NCI-H345 (cell line): ENCODE measurements at places on chromosomes 6 and 20.

GRCh38 chr6:10478187-10479040 lies 42.7 kb upstream of the GCNT2 start:
- DNase-seq = no peak

- peak; percentile 22 for DNase-seq
These were observed 1.7 kb downstream of the NUDT3 start for GRCh38 chr6:34390531-34391472.

DNA sequence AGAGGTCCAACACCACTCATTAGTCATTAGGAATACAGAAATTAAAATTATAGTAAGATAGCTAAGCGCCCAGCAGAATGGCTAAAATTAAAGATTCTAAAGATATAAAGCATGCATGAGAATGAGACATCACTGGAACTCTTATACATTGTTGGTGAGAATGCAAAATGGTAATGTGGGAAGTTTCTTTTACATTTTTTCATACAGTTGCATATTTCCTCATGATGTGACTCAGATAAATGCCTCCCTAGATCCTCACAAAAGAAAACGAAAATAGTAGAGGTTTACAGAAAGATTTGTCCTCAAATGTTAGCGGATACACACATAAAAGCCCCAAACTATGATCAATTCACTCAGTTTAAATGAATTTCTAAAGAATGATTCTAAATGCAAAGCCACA lies 633.7 kb upstream of the GJE1 start:
- DNase-seq = no peak

GRCh38 chr6:100176311-100176950 lies 182.4 kb upstream of the MCHR2 start:
- no peak for DNase-seq

DNA sequence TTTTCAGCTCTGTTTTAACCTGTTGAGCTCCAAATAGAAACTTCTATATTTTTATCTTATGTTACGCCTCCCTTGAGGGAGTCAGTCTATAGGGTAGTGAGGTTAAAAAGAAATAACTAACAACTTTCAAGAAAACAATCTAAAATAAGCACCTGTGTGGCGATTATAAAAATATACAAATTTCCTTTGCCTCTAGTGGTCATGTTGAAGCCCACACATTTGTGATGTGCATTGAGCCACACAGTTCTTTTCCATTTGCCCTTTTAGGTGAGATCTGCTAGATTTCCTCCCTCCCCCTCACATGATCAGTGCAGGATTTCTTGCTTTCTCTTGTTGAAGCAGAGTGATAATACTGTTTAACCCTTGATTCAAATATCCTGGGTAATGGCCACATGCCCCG lies 84.2 kb downstream of the MYB start:
- no peak for DNase-seq

- DNase-seq = no peak
These were observed 33.2 kb upstream of the SULF2 start for GRCh38 chr20:47818466-47818865.

DNA sequence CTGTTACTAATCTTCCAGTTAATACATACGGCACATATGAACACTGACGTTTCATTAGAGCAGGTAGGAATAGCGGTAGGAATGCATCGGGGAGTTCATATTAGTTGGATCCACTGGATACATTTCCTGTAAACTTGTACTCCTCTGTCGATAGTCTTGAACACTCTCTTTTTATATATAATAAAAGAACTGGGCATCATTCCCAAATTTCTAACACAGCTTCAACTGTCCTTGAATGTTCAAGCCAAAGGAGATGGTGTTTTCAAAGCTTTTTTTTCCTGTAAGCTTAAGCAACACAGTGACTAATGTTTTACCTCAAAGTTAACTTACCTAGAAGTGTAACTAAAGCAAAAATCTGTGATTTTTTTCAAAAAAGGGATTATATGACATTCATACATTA lies 195.3 kb downstream of the UTRN start:
- no peak for DNase-seq

DNA sequence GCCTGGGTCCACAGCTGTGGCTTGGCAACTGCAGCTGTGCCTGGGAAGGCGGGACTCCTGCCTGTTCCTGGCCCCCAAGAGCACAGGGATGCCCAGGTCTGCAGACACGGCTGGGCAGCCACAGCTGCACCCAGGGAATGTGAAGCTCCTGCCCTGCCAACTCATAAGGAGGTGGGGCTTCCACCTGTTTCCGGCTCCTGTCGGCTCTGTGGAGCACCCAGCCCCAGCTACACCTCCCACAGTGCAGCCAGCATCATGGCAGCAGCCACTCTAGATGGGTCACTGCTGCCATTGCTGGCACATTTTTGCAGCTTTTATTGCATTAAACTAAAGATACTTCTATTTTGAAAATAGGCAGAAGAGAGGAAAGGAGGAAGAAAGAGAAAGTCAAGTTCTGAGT lies 207.9 kb downstream of the SAMD5 start:
- no peak for DNase-seq

- no peak for DNase-seq
These were observed 15.8 kb upstream of the STX16 start for GRCh38 chr20:58635279-58635665.

DNA sequence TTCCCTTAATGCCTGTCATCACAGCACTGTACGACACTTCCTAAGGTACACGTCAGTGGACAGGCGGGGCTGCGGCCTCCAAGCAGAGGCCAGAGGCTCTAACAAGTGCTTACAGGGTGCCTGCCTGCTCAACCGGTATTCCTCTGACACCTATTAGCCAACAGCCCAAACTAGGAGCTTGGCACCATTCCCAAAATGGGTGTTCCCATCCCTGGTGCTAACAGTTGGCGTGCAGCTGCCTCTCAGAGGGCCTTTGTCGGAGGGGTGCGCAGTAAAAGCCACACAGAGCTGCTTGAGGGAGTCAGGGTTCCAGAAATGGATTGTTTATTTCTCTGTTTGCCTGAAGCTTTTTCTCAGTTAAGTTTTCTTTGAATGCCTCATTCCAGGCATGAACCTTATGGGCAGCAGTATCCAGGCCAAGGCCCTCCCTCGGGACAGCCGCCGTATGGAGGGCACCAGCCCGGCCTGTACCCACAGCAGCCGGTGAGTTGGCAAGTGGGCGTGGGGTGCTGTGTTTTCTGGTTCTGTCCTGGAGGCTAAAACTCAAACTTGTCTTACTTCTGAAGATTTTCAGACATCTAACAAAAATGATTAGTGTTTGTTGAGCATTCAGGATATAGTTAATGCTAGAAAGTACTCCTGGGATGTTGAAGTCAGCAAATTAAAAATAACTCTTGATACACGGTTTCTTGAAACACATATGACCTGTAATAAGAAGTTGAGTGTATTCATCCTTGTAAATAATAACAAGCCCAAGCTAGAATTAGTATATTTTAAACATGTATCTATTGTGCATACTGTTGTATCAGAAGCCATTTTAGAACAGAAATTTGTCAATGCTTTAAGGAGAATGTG lies 124.7 kb downstream of the TMEM242 start:
- peak; percentile 100 for DNase-seq

DNA sequence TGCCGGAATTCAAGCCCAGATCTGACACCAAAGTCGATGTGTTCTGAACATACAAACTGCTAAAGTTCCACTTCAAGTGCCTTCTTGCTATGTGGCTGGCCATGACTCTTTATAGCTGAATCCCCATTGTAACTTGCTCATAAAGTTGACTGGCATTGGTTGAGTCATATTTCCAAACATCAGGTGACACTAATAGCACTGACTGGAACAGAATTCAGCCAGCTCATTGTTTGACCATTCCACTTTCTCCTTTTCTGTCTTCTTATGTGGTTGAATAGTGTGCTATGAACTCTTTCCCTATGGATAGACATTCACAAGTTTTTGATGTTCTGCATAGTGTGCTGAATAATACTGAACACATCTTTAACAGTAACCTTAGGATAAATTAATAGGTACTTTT lies 266.2 kb upstream of the ZFP64 start:
- no peak for DNase-seq

DNA sequence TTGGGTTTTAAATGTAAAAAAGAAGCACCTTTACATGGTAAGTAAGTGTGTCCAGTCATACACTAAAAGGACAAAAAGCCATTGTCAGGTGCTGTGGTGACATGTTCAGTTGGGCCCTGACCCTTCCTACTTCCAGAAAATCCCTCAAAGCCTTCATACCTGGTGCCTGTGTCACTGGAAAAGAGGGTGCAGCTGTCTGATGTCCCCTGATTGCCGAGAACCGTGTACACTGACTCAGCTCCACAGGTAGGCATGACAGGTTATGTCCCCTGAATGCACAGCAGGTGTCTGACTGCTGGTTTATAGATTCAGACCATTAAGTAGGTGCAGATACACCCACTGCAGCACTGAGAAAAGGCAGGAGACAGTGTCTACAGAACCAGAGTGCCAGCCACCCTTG lies 99.1 kb downstream of the FOXC1 start:
- no peak for DNase-seq

DNA sequence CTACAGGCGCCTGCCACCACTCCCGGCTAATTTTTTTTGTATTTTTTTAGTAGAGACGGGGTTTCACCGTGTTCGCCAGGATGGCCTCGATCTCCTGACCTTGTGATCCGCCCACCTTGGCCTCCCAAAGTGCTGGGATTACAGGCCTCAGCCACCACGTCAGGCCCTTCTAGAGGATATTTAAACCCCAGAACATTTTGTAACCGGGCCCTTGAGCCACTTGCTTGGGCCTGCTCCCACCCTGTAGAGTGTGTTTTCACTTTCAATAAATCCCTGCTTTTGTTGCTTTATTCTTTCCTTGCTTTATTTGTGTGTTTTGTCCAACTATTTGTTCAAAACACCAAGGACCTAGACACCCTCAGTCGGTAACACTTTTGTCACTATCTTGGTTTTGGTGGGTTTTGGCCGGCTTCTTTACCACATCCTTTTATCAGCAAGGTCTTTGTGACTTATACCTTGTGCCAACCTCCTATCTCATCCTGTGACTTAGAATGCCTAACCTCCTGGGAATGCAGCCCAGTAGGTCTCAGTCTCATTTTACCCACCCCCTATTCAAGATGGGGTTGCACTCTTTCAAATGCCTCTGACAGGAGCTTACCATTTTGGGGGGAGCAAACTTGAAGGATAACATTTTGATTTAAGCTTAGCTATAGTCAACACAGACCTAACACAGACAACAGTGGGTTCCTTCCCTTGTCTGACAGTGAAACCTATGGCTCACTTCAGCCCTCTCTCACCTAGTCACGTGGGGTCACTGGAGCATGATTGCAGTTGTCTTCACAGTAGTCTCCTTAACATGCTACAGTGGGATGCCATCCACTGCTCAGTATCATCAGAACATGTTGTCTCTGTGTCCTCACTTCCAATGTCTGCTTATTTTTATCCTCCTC lies 27.9 kb upstream of the KIF6 start:
- no peak for DNase-seq

DNA sequence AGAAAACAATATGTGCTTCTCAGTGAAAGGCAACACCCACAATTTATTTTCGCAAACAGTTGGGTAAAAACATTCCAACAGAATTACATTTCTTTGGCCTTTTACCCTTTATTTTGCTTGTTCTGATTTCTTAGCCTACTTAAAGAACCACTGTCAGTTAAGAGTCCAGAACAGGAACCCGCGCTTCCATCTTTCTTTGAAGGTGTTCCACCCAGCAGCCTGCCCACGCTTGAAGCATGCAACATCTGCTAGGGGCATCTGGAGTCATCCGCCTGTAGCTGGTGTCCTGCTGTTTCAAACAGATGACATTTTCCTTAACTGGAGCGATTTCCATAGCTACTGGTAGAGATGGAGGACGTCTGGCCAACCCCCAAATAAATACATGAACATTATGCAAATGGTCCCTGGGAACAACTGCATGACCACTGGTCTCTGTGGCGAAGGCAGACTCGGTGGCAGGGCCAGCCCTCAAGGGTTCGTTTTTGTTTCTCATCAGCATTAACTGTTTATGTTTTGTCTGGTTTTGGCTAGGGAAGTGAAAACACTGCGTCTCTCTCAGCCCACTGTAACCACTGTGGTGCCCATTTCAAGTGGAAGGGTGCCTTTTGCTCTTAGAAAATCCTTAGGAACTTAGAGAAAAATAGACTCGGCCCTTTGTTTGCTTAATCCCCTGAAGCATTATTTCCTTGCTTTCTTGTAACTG lies 51.6 kb downstream of the LAMA4 start:
- no peak for DNase-seq

DNA sequence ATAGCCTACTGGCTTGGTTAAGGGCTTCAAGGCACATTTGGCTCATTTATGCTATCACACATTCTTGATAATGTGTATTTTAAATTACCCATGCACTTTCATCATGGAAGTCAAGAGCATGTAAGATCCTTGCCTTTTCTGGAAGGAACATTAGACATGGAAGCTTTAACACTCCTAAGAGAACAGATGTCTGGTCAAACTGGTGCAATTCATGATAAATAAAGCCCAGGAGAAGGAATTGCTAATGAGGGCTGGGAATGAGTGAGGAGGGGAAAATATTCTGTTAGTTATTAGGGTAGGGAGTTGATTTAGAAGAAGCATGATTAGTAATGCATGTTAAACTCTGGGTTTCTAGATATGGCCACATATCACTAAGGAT lies 688.6 kb upstream of the CITED2 start:
- DNase-seq = no peak

DNA sequence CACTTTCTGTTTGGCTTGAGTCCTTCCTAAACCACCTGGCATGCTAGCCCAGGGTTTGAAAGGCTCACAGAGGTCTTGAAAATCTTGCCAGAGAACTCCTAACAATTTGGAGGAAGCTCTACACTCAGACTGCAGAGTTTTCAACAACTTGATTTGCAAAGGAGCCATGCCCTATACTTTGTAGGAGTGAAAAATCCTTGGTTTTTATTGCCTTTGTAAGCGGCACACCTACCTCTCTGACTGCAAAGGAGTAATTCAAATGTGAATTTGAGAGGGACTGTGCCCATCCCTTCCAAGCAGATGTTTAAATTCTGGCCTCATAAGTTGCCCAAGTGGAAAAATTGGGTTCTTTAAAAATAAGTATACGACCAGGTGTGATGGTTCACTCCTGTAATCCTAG lies 41.5 kb downstream of the SLC2A12 start:
- no peak for DNase-seq

DNA sequence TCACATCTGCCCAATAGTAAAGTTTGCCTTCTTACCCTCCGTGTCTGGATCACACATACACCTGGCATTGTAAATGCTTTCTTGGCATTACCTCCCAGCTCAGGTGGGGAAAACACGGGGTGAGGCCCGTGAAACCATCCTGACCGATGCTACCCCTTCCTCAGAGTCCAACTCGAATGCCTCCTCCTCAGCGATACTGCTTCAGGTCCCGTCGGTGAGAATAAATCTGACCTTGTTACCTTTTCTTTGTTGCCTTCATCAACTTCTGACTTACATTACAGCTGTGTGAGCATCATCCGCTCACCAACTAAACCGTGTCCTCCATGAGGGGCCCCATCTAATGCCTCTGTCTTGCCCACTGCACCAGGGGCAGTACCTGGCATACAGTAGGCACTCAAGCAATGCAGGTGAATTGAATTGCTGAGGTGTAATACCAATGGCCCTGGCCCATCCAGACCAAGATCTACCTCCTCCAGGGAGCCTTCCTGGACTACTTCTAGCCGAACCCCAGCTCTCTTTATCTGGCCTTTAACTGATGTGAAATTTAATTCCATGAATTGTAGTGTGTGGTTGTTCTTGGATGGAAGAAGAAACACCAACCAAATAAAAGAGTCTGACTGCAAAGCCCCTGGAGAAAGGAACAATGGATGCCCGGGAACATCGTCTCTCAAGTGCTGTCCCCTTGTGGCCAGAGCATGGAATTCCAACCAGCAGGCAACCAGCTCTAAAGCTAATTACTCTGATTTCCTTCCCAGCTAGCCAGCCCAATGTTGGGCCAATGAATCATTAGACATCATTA lies 141.5 kb downstream of the ANKRD60 start:
- DNase-seq = no peak

GRCh38 chr20:50584687-50585086 lies 74.5 kb downstream of the PTPN1 start:
- no peak for DNase-seq
